ENCODE measurements at places on chromosomes 4 and X. TPM values are rescaled to one million over a fixed set of nuclear protein-coding genes. Genes with fewer than 3 reads are reported as not detected.

ADGRG2 gene
- 10.6 TPM for polyA plus RNA-seq

TMSB4X gene
- polyA plus RNA-seq = 972 TPM

CC2D2A gene
- 21.3 TPM for polyA plus RNA-seq

WNK3 gene
- polyA plus RNA-seq = not detected

CENPVL1 gene
- not detected for polyA plus RNA-seq

SEL1L3 gene
- polyA plus RNA-seq = 14.1 TPM

AR gene
- polyA plus RNA-seq = 10.9 TPM

CDK16 gene
- polyA plus RNA-seq = 96.4 TPM

PCDH18 gene
- not detected for polyA plus RNA-seq

HAUS3 gene
- 13.7 TPM for polyA plus RNA-seq

CCDC160 gene
- 0.34 TPM for polyA plus RNA-seq

CTAG2 gene
- not detected for polyA plus RNA-seq

EPHA5 gene
- polyA plus RNA-seq = 0.29 TPM

GRCh38 chr4:189804894-189805293, 135.8 kb upstream of the FRG1 start:
- no peak for DNase-seq

DNA sequence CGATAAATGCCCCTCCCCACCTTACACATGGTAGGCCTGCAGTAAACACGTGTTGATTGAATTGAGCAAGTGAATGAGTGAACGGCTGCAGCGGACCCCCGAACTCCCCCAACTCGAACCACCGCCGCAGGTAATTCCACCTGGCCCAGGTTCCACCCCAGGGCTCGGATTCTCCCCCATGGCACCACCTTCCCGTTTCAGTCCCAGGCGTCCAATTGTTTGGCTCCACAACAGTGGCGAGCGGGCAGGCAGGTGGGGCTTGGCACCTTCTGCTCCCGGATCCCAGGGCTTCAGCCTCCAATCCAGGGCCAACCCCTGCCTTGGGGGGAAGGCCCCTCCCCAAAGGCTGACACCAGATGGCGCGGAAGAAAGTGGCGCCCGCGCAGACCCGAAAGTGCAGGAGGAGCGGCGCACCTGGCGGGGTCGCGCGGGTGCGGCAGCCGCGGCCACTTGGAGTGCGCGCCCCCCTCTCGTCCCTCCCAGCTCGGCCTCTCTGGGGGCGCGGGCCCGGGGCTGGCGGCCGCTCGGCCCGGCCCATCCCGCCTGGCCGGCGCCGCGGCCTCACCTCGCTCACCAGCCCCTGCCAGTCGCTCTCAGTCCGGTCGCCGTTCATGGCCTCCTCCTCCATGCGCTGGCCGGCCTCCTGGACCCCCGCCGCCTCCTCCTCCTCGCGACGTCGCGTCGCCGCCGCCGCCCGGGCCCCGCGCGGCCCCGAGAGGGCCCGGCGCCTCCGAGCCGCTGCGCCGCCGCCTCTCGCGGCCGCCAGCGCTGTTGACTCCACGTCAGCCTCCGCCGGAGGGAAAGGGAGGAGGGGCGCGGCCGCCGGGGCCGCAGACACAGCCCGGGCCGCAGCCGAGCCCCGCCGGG, at the start of gene CCDC149:
TSS of gene CCDC149 (minus strand) at position 791 of the 867 bp plus-strand sequence. CDS start at position 613, 178 bp downstream.
- DNase-seq = peak; percentile 53

DNA sequence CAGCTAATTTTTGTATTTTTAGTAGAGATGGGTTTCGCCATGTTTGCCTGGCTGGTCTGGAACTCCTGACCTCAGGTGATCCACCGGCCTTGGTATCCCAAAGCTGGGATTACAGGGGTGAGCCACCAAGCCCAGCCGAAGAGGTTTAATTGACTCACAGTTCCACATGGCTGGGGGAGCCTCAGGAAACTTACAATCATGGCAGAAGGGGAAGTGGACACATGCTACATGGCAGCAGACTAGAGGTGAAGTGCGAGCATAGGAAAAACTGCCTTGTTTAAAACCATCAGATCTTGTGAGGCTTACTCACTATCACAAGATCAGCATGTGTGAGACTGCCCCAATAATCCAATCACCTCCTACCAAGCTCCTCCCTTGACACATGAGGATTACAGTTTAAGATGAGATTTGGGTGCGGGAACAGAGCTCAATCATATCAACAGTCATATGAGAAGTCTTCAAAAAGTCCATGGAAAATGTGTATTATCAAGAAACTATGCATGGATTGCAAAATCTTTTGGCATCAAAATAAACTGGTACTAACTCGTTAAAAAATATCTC, 25.8 kb upstream of the RPL39 start:
- DNase-seq = no peak

GRCh38 chrX:125405339-125405738, 85.7 kb downstream of the TEX13C start:
- DNase-seq = no peak

GRCh38 chrX:39633293-39633692, 464.5 kb downstream of the BCOR start:
- DNase-seq = no peak

GRCh38 chrX:6307156-6307555, 78.5 kb upstream of the NLGN4X start:
- no peak for DNase-seq

GRCh38 chr4:14091966-14092365, 464.4 kb upstream of the BOD1L1 start:
- DNase-seq = no peak

GRCh38 chrX:109914114-109914849, 88.6 kb upstream of the TMEM164 start:
- no peak for DNase-seq

DNA sequence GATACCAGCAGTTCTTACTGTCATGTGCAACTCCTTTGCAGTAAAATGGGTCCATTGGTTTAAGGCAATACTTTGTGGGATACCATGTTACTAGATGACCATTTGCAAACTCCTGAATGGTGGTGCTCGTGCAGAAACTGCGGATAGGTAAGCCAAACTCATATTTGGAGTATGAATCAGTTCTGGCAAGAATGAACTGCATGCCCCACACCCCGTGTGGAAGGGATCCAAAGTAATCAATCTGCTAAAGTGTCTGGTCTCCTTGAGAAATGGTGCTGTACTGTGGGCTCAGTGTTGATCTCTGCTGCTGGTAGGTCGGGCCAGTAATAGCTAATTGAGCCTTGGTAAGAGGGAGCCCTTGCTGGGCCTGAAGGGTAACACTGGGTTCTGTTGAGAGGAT, 4.2 kb upstream of the TAB3 start:
- DNase-seq = no peak

GRCh38 chrX:41695426-41695825, 6.7 kb downstream of the GPR34 start:
- no peak for DNase-seq

GRCh38 chr4:18666322-18666721, 644.8 kb upstream of the LCORL start:
- no peak for DNase-seq

DNA sequence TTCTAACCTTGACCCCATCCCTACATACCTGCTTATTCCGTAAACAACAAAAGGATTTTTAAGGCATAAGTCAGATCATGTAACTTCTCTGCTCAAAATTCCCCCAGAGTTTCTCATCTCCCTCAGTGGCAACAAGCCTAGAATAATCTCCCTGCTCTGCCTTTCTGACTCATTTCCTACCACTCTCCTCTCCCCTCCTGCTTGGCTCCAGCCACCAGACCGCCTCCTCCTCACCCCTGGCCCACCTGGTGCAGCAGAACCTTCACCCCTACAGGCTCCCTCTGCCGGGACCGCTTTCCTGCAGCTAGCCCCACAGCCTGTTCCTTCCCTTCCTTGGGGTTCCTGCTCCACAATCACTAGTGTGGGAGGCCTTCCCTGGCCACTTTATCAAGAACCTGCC, 32.1 kb downstream of the TSPAN5 start:
- no peak for DNase-seq

GRCh38 chr4:188399834-188400233, 260.6 kb downstream of the TRIML1 start:
- no peak for DNase-seq

DNA sequence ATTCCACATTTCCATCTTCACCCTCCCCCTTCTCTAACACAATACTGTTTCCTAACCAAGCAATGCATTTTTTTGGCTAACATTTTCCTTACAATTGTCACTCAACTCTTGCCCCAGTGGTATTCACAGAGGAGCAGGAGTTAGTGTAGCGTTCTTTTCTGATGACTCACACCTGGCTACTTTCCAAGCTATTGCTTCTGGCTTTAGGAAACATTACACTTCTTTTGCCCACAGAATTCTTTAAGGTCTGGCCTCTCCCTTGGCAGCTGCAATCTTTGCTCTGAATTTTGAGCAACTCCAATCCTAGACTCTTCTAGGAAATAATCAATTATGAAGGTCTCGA, 27.5 kb upstream of the PDGFC start:
- peak; percentile 62 for DNase-seq

DNA sequence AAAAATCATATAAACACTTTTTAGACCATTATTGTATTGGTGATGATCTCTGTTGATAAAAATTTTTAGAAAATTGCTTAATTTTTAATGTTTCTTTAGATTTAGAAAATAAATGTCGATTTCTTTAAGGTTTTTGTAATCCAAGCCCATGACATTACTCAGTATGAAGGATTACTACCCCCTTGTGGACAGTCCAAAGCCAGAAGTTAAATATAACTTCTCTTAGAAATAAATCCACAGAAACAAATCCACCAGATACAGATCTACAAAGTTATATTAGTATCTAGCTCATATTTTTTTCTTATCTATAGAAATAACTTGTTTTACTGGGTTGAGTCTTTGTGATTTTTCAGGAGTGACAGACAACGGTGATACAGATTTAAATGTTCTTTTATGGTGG, 18.9 kb downstream of the TIFA start:
- peak; percentile 15 for DNase-seq

DNA sequence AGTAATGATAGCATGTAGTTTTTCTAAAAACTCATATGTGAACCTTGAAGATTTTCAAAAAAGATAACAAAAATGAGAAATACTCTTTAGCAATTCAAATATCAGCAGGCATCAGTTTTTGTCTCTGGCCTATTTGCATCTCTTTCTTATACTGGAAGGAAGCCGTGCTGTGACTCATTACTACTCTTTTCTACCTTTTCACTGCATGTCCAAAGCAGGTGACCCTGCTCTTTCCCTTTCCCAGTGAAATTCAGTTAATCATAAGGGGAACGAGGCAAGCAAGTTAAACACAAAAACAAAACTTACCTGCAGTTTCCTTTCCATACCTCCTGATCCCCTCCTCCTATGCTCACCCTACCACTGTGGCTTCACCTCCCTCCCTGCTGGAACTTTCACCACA, 9.3 kb downstream of the SPATA4 start:
- DNase-seq = no peak

- no peak for DNase-seq
Measured at GRCh38 chr4:40327340-40327739, 7.8 kb upstream of the CHRNA9 start.

GRCh38 chr4:183723561-183724228, 64.6 kb downstream of the TRAPPC11 start:
- DNase-seq = no peak
